ENCODE measurements at places on chromosomes 7 and 10.
A peak's percentile ranks its signal among the peaks of the same experiment; 100 is the strongest.

DNA sequence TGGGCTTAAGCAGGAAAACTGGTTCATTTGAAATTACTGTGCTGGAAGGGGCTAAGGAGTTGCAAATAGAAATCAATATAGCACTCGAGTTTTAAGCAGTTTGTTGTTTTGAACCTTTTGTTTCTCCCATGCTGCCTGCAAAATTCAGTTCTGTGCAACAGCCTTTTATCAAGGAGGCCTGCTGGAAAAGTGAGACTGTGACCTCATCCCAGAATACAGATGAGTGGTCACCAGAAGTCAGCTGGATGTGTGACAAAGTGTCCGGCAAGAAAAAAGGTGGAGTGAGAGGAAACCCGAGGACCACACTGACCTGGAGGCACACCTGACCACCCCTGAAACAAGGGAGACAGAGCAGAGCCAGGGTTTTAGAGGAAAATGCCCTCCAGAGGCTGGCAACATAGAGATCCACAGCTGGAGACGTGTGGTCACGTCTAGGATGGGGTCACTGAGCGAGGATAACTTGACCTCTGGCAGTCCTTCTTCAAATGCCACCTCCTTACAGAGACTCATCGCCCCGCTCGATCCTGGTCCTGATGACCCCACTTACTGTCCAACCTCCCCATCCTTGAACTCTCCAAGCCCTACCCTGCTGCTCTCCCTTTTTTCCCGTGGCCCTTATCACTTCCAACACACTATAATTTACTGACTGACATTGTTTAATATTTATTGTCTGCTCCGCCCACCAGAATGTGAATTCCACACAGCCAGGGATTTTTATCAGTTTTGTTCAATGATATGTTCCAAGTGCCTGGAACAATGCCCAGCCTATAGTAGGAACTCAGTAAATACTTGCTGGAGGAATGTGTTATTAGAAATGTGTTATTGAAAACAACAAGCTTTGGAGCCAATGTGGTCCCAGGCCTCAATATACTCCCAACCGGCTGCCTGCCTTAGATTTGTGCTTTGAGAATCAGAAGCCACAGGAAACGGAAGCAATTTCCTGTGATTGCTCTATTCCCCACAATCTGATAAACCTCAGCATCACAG, 243.8 kb downstream of the GLI3 start:
- peak; percentile 94 for DNase-seq

GRCh38 chr10:16933783-16934182, 116.6 kb upstream of the RSU1 start:
- no peak for DNase-seq

- no peak for DNase-seq
Observed at GRCh38 chr7:149770728-149771636, 2.4 kb downstream of the ZNF467 start.

DNA sequence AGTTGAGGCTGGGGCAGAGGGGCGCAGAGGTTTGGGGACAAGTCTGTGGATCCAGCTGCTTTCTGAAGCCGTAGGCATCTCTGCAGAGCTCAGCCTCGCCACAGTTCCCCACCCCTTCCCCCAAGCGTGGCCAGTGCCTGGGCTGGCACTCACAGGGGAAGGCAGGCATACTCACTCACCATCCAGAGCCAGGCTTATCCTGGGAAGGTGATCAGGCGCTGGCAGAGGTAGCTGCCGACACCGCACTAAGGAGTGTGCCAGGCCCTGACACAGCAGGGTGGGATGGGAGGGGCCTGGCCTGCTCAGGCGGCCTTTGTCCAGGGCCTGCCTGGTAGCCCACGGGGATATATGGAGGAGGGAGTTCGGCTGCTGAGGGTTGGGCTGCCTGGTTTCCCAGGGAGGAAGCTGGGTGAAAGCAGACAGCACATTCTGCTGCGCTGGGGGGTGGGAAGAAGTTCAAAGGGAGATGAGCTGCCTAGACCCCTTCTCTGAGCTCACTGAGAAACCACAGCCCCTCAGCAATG, 15.9 kb downstream of the VSIR start:
- no peak for DNase-seq

Measured in iris pigment epithelial cell (primary cell).